GM10248 (cell line): ENCODE measurements at places on chromosomes 1 and 21.

GRCh38 chr1:209150114-209150513, 433.4 kb upstream of the CAMK1G start:
- DNase-seq: peak; percentile 20

GRCh38 chr1:230883967-230884366, 15.6 kb upstream of the C1orf198 start:
- DNase-seq: no peak

DNA sequence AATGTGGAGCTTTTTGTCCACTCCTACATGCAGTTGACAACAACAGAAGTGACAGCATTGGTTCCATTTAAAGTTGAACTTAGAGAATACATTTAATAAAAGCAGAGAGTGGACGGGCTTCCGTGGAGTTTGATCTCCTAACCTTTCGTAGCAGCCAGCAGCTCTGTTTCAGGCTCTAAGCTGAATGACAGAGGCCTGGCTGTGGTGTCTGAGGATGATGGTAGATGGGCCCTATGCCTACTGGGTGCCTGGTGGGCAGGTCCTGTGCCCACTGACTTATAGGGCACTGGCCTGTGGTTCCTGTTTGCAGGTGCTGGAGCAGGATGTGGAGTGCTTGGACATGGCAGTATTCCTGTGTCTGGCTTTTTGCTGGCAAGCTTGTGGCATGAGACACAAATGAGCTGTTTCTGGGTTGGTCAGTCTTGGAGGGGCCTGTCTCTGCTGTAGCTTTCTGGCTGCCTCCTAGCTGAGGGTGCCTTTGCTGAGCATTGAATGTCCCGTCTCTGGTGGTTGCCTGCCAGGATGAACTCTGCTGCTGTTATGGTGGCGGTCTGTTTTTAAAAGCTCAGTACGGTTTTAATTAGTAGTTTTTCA, 54.6 kb downstream of the PRDM2 start:
- no peak for DNase-seq

- DNase-seq: no peak
Measured at GRCh38 chr1:5903680-5904079, 88.5 kb downstream of the NPHP4 start.

- no peak for DNase-seq
Measured at GRCh38 chr1:4178501-4179113, 278.5 kb upstream of the C1orf174 start.

GRCh38 chr1:29900712-29901111, 664.4 kb downstream of the PTPRU start:
- DNase-seq: no peak

DNA sequence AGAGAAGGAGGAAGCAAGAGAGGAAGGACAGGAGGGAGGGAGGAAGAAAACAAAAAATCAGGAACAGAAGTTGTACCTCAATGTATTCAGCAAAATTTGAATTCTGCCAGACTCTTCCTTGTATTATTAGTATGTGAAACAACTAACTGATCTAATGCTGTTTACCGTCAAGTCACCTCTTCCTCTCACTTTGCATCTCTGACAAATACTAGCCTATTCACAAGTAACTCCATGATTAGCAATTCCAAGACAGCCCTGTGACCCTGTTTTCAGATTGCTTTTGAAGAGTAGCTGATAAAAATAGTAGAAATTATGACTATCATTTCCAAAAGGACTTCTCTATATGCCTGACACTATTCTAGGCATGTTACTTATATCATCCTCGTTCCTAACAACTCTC, 445.4 kb downstream of the NEGR1 start:
- no peak for DNase-seq

DNA sequence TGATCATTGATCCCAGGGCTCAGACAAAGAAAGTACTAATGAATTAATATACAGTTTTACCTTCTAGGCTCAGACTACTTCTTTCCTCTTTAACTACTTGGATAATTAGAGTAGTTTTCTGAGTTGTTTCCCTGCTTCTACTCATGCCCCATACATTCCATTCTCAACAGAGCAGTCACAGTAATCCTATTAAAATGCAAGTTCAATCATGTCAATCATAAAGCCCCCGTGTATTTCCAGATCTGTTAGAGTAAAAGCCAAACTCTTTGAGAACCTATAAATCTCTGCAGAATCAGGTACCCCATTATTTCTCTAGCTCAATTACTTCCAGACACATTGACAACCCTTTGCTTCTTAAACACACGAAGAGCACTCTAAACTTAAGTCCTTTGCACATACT, 242.1 kb upstream of the PRMT6 start:
- DNase-seq: no peak

DNA sequence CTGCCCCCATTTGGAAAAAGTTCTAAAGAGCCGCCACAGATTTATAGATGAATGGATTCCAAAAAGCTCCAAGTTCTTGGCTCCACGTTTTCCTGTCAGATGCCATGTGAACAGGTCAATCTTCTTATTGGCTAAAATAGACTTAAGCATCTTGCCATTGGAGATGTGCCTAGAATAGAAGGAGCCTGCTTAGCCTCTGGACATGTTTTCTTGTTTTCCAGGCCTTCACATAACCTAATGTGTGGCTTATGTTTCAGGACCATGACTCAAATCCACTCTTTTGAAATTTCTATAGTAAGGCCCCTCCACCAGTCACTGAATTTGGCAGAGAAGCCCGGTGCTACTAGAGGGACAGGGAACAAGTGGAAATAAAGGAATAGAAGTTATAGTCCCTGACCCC, 31.5 kb downstream of the PHC2 start:
- DNase-seq: no peak

GRCh38 chr1:38818175-38818976, 41.2 kb downstream of the RRAGC start:
- DNase-seq: peak; percentile 79

- peak; percentile 59 for DNase-seq
Measured at GRCh38 chr21:42002421-42002958, 7.7 kb downstream of the ZBTB21 start.

DNA sequence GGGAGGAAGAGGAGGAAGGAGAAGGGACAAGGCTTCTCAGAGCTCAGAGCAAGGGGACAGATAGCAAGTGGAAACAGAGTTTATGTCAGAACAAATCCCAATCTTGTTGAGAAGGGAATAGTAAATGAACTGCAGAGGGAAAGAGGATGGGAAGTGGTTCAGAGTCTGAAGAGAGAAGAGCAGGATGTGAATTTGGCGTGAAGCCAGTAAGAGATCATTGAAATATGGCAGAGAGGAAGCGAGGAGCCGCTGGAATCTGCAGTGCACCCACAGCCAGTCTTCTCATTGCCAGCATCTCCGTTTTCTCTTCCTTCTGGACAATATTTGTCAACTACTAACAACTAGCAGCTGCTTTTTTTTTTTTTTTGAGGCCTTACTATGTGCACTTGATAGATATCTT, 19.1 kb downstream of the OLFML3 start:
- DNase-seq: no peak

- no peak for DNase-seq
Measured at GRCh38 chr1:90925928-90926869, 95.6 kb downstream of the ZNF644 start.

DNA sequence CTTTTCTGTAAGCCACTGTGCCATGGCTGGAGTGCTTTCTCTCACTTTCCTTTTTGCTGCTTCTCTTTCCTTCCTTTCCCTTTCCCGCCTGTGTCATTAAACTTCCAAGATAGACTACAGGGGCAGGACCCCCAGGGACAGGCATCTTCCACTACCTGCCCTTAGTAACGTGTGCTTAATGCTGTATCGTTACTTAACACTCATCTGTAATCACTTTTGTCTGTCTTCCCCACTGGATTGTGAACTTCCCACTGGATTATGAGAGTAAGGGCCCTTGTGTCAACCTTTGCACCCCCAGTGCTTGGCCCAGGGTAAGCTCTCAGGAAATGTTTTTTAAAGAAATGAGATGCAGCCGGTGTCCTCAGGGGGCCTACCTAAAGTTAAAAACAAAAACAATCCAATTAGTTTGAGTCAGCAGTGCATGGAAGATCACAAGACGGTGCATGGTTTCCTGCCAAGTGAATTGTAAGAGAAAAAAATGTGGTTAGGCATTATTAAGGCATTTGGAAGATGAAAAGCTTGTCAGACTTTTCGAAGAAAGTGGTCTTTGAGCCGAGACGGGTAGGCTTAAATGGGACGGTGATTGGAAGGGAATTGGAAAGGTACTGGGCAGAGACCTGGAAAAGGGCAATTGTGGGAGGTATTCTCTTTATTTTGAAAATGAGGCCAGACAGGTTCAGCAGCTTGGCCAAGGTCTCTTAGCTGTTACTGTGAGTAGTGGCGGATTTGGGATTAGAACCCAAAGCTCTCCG, 958 bp downstream of the LYPLAL1 start:
- peak; percentile 15 for DNase-seq

GRCh38 chr1:22747021-22747734, 36.5 kb downstream of the EPHB2 start:
- no peak for DNase-seq
